ENCODE measurements at places on chromosomes 6 and 20.
A peak's percentile ranks its signal among the peaks of the same experiment; 100 is the strongest.

GRCh38 chr6:162964488-162965140 lies 236.8 kb downstream of the PACRG start:
- DNase-seq = no peak

DNA sequence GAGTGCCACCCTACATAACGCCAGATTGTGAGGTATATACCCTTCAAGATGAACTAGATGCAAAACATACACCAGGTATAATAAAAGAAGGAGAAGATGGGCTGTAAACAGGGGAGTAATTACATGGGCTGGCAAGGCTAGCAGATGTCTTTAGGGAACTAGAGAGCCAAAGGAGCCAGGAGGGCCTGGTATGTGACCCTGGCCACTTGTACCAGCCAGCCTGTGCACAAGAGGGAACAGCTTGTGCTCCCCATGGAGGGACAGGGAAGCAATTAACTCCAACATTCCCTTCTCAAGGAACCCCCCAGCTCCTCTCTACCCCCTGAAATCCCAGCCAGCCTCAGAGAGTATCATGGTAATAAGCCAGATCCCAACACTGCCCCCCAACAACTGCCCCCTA lies 139.9 kb downstream of the HIVEP2 start:
- DNase-seq = no peak

- DNase-seq = no peak
These were observed 42.2 kb downstream of the PKIB start for GRCh38 chr6:122652431-122652830.

GRCh38 chr6:75204959-75205775 lies 686 bp downstream of the COL12A1 start:
- DNase-seq = peak; percentile 47

GRCh38 chr6:161686655-161687054 lies 412.8 kb upstream of the AGPAT4 start:
- no peak for DNase-seq

DNA sequence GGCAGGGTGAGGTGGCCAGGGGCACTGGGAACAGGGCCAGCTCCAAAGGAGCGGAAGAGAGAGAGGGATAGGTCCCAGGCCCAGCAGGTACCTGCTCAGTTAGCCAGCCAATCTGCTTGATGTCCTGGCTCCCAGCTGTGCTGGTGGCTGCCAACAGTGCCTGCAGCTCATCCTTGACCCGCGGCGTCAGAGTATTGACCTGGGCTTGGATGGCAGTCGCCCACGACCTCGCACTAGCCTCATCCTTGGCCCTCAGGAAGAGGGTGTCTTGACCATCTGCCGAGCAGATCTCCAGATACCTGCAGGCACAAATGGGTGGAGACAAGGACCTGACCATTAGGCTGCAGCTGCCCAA lies 11.1 kb upstream of the CDK5RAP1 start:
- no peak for DNase-seq

- no peak for DNase-seq
These were observed 7.1 kb upstream of the BPIFB1 start for GRCh38 chr20:33275871-33276270.

DNA sequence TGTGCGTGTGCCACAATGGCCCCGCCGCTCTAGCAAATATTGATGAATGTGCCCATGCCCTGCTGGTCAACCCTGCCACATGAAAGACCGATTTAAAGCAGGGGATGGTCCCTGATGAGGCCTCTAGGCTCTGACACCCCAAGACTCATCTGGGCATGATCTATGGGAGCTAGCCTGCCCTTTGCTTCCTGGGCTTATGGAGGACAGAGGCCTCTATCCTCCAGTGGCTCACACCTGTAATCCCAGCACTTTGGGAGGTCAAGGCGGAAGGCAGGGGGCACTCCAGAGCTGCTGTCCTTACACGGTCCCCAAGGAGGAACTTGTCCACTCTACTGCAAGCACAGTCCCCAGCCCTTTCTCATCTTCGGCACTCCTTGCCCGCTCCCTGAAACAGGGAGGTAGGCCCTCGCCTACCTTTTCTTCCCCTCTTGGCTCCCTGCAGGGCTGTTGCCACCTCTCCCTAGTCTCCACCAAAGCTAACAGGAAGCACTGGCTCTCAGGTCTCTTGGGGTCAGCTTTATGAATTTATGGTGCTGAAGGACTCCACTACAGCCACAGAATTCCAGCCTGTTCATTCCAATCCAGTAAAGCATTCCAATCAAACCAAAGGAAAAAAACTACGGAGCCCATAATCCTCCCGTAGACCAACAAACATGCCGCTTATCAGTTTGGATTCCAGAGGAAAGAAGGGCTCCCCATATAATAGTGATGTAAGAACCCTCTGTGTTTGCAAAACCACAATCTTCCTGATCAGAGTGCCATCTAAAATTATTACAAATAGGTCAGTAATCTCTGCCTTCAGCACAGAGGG lies 48.7 kb upstream of the FOXQ1 start:
- no peak for DNase-seq

DNA sequence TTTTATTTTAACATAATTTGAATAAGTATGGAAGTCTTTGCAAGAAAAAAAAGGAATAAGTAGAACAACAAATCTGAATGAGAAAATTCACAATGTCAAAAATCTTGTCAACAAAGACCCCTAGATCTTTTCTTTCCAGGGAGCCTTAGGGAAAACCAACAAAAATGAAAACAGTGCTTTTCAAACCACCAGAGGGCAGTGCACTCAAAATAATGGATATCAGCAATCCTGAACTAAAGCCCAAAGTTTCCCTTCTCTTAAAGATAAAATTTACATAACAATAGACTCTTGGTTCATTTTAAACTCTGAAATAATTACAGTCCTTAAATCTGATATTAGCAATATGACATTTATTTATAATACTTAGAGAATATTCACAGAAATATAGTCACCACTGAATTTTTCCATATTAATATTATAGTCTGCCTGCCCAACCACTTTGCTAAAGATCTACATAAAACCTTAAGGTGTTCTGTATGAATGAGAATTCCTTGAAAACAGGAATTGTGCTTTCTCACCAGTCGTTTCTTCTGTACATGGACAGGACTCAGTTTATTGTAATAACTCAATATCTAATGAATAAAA lies 105.3 kb upstream of the BMP5 start:
- peak; percentile 77 for DNase-seq

All from NCI-H1417 (cell line).